ENCODE measurements at places on chromosomes 13 and 19.
A peak's percentile ranks its signal among the peaks of the same experiment; 100 is the strongest.

GRCh38 chr13:27605610-27606200, 14.6 kb downstream of the LNX2 start:
- DNase-seq = no peak

GRCh38 chr13:74062933-74063332, 71.3 kb downstream of the KLF12 start:
- DNase-seq = peak; percentile 61

GRCh38 chr19:52722062-52723003, 12.5 kb downstream of the ZNF611 start:
- DNase-seq = peak; percentile 77

DNA sequence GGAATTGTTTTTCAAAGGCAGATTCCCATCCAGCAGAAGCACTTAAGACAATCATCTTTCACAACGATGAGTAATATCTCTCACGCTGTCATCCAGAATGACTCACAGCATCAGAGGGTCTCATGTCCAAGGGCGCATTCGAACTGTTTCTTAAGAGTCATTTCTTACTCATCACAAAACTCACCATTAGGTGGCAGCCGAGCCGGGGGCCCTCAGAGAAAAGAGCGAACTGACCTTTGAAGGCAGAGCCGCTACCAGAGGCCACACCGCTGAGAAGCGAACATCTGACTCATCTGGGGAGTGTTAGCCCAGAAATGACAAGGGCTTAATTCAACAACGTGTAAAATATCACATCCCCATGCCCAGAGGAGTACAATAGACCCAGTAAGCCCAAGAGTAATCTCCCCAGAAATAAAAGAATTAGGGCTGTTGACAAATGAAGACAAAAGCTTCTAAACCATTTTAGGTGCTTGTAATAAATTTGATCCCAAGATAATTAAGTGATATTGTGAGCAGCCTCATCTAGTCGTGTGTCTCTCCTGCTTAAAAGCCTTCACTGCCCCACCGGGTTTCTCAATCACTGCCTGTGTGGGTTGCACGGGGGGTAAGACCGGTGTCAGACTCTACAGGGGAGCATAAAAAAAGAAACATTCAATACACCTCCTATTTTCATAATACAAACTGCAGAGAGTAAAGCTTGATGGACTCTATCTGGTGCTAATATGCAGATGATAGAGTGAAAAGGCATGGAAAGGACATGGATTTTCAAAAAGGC, 96.2 kb downstream of the CYSLTR2 start:
- DNase-seq = peak; percentile 91

DNA sequence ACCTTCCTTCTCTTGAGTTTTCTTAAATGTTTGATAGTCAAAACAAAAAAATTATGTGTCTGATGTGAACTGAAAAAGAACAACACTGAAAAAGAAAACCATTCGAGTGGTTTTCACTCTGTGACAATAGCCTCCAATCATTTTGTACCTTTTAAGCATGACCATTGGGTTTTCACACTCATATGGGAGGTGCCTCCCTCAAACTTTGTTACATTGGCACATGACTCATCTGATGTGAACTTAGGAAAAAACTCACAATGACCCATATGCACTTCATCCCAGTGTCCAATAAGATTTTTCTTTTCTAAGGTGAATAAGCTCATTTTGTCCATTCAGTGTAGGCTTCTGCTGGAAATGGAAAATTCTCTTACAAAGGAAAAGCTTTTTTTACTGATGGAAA, 66.6 kb upstream of the XPO4 start:
- DNase-seq = peak; percentile 24

- DNase-seq = no peak
Measured at GRCh38 chr19:30017172-30017571, 75.1 kb downstream of the URI1 start.

GRCh38 chr19:18589380-18590272, 1.0 kb downstream of the REX1BD start:
- DNase-seq = peak; percentile 52

DNA sequence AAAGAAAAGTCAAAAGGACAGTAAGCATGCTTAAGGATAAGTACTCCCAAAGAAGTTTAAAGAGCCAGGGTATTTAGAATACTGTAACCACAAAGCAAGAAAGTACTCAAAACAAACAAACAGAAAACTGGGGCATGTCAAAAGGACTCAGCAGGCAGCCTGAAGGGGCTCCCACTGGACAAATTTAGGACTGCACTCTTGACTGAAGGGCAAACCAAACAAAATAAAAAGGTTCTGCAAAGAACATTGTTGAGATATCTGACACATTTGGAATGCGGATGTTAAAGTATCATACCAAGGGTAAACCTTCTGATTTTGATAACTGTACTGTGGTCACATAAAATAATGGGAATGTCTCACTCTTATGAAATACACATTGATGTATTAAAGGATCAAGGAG, 157.4 kb downstream of the TNFSF13B start:
- no peak for DNase-seq

DNA sequence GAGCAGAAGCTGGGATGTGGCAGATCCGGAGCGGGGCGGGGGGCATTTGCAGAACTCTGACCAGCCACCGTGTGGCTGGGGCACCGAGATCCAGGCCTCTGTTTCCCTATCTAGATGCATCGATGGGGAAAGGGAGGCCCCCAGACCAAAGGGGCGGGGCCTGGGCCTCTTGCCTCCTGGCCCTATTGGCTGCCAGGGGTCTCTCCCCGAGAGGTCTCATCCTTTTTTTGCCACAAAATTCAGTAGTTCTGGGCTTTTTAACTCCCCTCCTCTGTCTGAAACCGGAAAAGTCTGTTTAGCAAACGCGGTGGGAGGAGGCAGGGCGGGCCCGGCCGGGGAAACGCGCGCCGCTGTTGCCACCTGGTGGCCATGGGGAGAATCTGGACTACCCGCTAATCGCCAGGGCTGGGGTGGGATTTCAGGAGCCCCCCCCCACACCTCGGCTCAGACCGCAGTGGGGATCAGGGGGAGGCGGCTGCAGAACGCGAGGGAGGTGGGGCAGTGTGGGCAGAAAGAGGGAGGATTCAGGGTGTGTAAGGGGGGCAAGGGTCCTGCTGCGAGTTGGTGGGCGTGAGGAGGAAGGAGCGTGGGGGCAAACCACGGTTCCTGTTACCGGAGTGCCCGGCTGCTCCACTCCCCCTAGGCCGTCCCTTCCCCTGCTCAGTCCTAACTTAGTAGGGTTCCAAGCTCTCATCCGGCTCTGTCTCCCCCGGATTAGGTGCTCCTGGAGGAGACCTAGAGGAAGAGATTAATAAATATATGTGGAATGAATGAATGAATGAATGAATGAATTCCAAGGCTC, 28.3 kb downstream of the IL12RB1 start:
- DNase-seq = peak; percentile 59

- DNase-seq = peak; percentile 98
Measured at GRCh38 chr19:4976401-4977298, 7.7 kb downstream of the KDM4B start.

- DNase-seq = no peak
Measured at GRCh38 chr13:80245162-80245733, 95.7 kb downstream of the SPRY2 start.

DNA sequence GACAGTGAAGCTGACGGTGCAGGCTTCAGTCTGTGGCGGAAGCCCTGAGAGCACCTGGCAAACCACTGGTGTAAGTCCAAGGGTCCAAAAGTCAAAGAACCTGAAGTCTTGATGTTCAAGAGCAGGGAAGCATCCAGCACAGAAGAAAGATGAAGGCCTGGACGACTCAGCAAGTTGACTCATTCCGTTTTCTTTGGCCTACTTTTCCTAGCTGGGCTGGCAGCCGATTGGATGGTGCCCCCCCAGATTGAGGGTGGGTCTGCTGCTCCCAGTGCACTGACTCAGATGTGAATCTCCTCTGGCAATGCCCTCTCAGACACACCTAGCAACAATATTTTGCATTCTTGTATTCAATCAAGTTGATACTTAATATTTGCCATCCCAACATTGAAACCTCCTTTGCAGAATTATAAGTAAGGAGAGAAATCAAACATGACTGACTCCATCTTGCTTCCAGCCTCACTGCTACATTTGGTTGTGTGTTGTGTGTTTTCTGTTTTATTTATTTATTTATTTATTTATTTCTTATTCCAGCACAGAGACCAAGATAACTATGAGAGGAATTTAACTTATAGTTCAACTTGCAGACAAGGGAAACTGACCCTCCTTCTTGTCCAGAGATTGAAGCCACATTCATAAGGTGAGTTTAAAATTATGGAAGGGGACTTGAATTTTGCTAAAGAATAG, 32.8 kb downstream of the IGFL2 start:
- DNase-seq = peak; percentile 39

DNA sequence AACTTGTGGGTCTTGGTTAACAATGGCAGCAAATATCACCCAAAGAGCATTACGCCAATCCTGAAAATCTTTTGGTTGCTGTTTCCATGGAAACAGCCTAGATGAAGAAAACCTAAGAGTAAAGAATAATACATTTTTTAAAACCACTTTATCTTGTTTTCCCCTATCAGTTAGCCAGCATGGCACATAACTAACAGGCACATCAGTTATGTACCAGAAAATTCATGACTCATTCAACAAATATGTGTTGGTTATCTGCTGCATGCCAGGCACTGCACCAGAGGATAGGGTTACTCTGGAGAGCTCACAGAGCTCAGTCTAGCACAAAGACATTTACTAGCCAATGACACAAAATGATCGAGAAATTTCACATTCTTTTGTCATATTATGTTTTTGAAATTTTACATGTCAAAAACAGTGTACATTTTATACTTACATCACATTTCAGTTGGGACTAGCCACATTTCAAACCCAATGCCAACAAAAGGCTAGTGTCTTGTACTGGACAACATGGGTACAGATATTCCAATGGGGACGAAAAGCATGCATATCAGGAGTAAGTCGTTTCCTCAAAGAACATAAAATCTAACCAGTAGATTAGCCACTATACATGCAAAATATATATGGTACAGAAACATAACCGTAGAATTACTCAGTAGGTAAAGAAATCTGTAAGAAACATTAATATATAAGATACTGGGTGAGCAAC, 20.3 kb downstream of the LNX2 start:
- peak; percentile 82 for DNase-seq

GRCh38 chr13:31322702-31323405, 123.1 kb downstream of the B3GLCT start:
- no peak for DNase-seq

- no peak for DNase-seq
Measured at GRCh38 chr19:52148256-52148655, 8.5 kb upstream of the ZNF616 start.

Measured in AG10803 (cell line).